Immature natural killer cell (primary cell): ENCODE measurements at places on chromosomes 7 and 10.

GRCh38 chr10:1612908-1613307 is 124.4 kb downstream of the ADARB2 start:
- no peak for DNase-seq

GRCh38 chr7:34728156-34728555 is 70.1 kb downstream of the NPSR1 start:
- no peak for DNase-seq

- DNase-seq, result no peak
These were observed 516.3 kb upstream of the KCND2 start for GRCh38 chr7:119756687-119757086.

- no peak for DNase-seq
These were observed 6.9 kb upstream of the WIPI2 start for GRCh38 chr7:5183155-5183554.

GRCh38 chr7:90322837-90323236 is 1.7 kb upstream of the FAM237B start:
- no peak for DNase-seq

GRCh38 chr10:46545861-46546590 is 10.4 kb downstream of the GPRIN2 start:
- DNase-seq, result no peak

DNA sequence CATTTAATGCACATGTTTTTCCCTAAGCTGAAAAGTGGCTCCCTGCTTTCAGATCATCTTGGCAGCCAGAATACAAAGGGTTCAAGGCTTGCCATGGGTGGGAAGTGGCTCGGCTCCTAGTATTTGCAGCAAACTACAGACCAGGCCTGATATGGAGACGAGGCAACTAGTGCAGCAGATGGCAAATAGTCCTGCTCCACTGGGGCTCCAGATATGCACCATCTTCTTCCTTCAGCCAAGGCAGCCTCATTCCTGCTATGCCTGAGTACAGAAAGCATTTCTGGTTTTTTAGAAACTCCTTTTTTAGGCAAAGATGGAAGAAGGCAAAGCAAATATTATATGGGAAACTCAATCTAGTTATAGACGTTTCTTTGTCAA is 23.9 kb downstream of the LRRC4 start:
- no peak for DNase-seq
